COR-L47 (cell line): ENCODE measurements at places on chromosomes 13 and 19.
A peak's percentile ranks its signal among the peaks of the same experiment; 100 is the strongest.

DNA sequence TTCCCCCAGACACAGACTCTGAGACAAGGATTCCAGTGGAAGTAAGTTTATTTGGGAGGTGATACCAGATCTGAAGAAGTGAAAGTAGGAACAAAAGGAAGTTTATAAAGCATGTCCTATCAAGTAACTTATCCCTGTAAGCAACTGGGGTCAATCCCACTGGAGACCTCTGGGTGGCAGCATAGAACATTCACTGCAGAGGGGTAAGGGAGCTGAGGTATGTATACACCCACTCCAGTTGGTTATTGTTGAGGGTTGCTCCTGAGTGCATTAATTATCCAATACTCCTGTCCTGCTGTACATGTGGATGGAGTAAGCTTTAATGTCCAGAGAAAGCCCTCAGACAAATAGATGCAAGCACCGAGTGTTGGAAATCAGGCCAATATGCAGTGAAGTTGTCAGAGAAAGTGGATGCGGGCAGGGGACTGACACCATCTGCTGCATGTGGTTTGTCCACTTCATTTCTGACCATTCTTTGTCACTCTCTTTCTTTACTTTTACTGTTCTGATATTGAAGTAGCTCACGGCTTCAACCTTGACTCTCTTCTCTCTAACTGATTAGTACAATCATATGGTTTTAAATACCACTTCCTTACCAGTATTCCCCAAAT lies 46.7 kb downstream of the NOTCH3 start:
- DNase-seq = no peak

DNA sequence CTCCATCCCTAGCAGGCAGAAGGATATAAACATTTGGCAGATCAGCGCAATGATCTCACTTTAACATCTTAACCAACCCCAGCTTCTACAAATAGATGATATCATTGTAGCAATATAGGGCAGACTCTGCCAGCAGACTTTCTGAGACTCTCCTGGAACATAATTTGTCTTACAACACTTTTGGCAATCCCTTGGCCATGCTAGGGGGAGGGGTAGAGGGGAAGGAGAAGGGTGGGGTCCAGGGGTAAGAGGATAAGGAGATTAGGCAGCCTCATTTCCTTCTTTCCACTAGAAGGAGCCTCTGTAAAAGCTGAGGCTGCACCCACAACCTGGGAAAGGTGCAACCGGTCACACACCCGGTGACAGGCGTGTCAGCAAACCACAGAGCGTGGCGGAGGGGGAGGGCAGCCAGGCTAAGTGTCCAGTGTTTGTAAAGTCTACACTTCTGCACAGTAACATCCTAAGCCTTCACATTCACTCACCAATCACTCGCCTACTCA lies 8.7 kb upstream of the UBAC2 start:
- DNase-seq = no peak

GRCh38 chr19:54209811-54210494 lies 9.3 kb downstream of the RPS9 start:
- DNase-seq = peak; percentile 92

DNA sequence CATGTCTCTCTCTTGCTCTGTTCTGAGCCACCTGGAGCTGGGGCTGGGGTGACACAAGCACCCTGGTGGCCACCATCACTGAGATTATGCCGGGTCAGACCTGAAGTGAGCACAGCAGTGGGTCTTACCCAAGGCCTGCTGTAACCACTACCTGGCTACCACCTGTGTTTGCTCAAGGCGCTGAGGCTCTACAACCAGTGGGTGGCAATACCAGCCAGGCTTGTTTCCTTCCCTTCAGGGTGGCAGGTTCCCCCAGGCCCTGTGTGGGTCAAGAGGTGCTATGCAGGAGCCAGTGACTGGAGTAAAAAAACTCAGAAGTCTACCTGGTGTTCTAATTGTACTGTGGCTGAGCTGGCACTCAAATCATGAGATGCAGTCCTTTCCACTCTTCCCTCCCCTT lies 8.0 kb upstream of the ZNF443 start:
- DNase-seq = no peak

- no peak for DNase-seq
Observed at GRCh38 chr13:28631801-28632200, 27.1 kb upstream of the POMP start.

GRCh38 chr13:31955741-31956140 lies 75.8 kb upstream of the FRY start:
- no peak for DNase-seq

- no peak for DNase-seq
Observed at GRCh38 chr13:27147530-27148170, 24.0 kb downstream of the USP12 start.

DNA sequence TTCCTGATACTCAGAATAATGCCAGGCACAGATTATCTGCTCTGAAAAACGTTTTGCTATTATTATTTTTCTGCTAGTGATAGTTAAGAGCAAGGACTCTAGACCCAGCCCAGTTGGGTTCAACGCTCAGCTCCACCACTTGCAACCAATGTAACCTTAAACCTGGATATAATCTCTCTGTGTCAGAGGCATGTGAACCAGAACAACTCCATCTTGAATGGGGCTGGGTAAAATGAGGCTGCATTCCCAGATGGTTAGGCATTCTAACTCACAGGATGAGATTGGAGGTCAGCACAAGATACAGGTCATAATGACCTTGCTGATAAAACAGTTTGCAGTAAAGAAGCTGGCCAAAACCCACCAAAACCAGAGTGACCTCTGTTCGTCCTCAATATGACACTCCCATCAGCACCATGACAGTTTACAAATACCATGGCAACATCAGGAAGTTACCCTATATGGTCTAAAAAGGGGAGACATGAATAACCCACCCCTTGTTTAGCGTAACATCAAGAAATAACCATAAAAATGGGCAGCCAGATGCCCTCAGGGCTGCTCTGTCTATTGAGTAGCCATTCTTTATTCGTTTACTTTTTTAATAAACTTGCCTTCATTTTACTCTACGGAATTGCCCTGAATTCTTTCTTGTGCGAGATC lies 13.6 kb downstream of the FAM187B start:
- DNase-seq = no peak

- no peak for DNase-seq
Observed at GRCh38 chr13:95533545-95534160, 18.9 kb upstream of the CLDN10 start.

DNA sequence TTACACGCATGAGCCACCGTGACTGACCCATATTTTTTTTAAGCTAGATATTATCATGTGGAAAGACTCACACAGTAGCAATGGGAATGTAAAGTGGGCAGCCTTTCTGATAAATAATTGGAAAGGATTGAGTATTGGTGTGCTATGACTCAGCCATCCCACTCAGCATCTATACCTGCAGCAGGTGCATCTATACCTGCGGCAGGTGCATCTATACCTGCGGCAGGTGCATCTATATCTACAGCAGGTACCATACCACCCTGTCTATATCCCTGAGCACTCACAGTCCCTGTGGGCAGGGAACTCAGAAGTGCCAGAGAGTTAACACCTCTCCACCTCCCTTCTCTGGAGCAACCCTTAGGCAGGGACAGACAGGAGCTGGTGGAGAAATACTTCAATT lies 5.2 kb upstream of the LRRC8E start:
- DNase-seq = no peak

- DNase-seq = no peak
Observed at GRCh38 chr19:5289060-5289990, 51.3 kb downstream of the PTPRS start.
